T-cell (primary cell): ENCODE measurements at places on chromosomes 2 and 18.

DNA sequence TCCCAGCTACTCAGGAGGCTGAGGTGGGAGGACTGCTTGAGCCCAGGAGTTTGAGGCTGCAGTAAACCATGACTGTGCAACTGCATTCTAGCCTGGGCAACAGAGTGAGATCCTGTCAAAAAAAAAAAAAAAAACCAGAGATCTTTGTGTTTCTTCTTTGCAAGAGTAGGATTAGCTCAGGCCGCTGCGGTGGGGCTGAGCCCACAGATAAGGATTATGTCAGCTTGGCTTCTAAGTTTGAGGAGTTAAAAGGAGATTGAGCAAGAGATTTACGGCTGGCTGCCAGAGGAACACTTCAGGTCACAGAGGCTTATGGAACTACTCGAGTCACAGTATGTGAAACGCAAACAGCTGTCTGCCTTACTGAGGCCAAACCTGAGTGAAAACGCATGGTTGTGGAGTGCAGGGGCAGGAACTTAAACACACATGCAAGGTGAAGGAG lies 146.7 kb upstream of the L3MBTL4 start:
- DNase-seq, result no peak

GRCh38 chr2:43269706-43270105 lies 43.3 kb upstream of the ZFP36L2 start:
- DNase-seq, result no peak

DNA sequence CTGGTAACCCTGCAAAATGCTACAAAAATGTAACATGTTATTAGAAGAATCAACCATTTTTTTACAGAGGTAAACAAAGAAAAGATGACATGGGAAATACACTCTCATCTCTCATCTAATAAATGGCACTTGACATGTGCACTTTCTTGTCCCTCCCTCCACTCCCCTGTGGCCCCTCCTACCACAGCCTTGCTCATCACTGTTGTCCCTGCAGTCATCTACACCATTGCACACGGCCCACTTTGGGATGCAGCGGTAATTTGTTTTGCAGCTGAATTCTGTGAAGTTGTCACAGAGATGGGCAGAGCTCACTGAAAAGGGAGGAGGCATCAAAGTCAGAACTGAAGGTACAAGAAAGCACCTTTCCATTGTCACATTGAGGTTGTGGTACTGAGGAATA lies 103.6 kb downstream of the DHRS9 start:
- no peak for DNase-seq

DNA sequence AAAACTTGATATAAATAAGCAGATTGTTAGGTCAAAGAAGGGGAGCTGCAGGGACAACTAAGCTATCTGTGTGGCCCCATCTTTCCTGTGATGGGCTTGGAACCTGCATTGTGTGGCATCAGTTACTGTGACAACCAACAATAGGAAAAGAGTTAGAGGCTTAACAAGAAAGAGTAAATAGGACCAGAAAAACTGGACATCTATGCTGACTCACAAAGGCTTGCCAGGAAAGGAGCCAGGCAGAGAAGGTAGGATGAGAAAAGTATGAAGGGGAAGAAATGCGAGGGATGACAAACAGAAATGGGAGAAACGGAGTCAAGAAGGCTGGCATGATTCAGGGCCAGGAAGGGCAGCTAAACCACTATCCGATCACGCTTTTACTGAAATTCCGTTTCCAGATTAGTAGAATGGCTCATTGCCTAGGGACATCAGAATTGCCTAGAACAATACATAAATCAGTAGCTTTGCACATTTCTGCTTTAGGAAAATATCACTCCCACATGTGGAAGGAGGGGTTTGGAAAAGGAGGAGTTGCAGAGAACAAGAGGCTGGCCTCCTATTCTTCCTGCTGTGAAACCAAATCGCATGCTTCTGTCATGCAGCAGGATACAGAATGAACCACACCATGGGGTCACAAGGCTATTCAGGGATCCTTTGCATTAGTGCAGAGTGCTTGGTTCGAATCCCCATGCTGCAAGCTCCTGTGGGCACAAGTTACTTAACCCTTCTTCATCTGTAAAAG lies 7.3 kb downstream of the PLA2R1 start:
- no peak for DNase-seq

- DNase-seq, result no peak
Measured at GRCh38 chr2:15747603-15748471, 156.2 kb downstream of the DDX1 start.

GRCh38 chr2:238420878-238421694 lies 5.6 kb upstream of the ASB1 start:
- DNase-seq, result no peak

DNA sequence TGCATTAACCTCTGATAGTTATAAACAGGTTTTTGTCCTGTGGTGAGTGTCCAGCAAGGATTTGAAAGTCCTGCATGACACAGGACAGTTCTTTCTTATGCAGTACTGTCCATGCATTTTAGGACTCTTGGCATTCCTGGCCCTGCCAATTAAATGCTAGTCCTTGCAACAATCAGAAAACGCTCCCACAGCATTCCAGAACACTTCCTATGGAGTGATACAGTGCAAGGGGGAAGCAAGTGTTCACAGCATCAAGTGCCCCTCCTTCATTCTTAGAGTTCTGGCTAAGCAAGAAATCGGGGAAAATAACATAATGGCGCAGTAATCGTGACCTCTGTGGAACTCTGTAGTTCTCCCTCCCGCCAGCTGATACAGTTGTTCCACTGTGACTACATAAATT lies 62.9 kb downstream of the ARHGAP28 start:
- DNase-seq, result no peak

GRCh38 chr2:72130659-72131360 lies 16.9 kb downstream of the CYP26B1 start:
- DNase-seq, result no peak

DNA sequence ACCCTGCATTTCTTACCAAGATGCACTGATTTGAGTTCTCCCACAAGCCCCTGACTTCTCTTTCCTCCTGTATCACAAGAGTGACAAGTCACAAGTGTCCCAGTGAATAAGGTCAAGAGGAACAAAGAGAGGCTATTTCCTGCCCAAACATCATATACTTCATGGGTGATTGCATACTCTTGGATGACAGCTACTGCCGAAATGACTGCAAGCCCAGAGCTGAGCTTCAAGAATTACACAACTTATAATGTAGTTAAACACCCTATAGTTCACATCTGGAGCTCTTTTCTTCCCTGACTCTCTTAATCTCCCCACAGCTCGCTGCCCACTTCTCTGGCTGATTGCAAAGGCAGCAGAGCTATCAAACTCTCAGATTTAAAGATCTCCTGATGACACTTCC lies 289.7 kb upstream of the PARD3B start:
- DNase-seq, result no peak

DNA sequence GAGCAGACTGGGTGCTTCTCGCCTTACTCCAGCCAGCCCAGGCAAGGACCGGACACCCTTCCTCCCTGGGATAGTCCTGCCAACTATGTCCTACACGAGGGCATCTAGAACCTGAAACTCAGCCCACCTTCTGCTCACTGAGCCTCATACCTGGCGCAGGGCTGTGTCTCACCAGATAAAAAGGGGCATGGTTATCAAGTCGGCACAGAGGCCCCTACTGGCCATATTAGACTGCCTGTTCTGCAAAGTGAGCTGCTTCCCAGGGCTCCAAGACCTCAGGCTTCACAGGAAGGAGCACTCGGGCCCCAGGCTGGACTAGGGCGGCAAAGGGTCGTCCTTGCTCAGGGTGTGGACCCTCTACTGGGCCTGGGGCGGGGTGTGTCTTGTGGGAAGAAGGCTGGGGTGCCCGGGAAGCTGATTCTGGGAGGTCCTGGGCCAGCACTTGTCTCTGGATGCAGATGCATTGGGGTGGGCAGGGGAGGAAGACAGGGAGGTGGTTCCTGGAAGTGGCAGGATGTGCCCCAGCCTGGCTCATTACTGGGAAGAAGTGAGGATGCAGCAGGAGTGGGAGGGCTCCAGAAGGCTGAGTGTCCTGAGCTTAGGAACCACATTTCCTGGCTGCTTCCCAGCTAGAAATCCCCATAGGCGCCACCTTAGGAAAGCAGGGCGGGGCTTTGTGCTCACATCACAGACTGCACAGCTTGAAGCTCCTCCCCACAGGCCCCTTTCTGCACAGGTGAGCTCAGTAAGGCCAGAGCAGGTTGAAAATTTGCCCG lies 19.6 kb downstream of the EHD3 start:
- no peak for DNase-seq

- no peak for DNase-seq
Measured at GRCh38 chr2:27042985-27043634, 8.4 kb upstream of the AGBL5 start.

DNA sequence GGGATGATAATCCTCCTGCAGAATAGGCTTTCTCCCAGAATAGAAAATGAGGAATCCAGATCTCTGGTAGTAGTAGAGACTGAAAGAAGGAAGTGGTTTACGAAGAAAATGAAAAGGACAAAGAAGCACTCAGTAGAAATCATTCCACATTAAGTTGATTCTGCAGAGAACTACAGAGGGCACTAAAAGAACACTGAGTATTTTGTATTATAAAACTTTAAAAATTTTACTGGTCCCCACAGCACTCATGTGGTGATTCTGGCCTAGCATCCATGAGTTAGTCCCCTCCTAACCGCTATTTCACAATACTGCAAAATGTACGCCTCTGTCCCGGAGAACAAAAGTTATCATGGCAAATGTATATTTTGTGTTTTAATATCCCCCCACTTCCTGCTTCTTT lies 42.9 kb upstream of the SLC35F5 start:
- DNase-seq, result no peak

DNA sequence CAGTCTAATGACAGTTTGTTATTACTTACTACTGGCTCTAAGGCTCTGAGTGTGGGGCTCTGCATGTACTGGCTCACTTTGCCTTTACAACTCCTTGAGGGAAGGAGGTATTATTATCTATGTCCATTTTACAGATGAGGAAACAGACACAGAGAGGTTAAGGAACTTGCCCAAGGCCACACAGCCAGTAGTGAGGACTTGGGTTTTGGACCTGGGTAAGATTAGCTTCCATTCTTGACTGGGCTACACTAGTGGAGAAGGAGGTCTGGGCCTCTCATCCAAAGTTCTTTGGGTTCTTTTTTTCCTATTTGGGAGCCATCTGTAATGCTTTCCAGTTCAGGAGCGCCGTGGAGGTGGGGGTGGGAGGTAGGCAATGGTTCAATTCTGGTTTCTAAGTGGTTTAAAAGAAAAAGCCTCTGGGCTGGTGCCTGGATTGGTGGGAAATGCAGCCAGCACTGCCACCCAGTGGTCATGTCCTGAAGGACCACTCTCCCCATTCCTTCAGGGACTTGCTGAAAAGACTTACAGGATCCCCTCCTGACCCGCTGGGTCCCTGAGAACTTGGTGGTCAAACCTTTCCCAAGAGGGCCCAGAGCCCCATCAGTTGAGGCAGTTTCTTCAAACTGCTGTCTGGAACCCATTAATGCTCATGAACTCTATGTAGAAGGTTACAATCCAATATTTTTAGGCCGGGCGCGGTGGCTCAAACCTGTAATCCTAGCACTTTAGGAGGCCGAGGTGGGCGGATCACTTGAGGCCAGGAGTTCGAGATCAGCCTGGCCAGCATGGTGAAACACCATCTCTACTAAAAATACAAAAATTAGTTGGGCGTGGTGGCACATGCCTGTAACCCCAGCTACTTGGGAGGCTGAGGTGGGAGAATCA lies 38.6 kb upstream of the NOTO start:
- DNase-seq, result peak; percentile 60

- no peak for DNase-seq
Measured at GRCh38 chr18:78352910-78353309, 626.7 kb upstream of the SALL3 start.

- no peak for DNase-seq
Measured at GRCh38 chr2:126652323-126652891, 3.6 kb upstream of the GYPC start.

- DNase-seq, result no peak
Measured at GRCh38 chr2:43023791-43024514, 202.5 kb downstream of the ZFP36L2 start.

DNA sequence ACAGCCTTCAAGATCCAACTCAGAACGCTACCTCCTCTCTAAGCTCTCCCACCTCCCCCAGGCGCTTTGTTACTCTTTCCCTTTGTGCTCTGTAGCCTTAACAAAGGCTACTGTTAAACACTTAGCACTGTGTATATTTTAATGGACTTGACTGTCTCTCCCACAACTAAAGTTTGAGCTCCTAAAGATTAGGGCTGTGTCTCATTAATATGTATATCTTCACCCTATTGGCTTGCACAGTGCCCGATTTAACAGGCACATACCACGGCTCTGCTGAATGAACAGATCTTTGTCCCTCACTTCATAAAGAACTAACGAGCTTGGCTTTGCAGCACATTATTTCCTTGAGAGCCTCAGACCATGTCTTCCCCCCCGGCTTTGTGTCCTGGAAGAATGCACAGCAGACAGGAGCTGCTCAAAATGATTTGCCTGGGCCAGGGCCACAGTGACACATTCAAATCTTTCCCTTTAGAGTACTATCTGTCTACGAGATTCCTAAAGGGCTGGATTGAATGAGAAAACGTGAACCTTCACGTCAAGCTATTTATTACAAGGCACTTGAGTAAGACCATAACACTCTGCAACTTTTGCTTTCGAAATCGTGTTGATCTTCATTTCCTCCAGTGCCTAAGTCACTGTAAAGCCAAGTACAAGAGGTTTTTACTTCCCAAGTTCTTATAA lies 22.1 kb downstream of the ABHD3 start:
- DNase-seq, result peak; percentile 24

DNA sequence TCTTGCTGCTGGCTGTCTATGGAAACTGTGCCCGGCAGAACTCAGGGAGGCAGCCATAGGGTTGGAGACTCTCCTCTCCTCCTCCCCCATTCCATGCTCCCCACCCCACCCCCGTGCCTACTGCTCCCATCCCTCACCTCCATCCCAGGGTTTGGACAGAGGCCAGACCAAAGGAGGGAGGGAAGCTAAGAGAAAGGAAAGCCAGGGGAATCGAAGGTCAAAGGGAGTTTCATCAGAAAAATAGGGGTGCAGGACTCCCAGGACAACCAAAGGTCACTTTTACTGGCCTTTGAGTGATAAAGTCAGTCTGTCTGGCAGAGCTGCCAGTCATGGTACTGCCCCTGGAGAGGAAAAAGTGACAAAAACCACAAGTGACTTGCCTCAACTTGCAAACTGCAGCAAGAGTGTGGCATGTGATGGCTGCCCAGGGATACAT lies 187.3 kb upstream of the CTAGE1 start:
- no peak for DNase-seq

DNA sequence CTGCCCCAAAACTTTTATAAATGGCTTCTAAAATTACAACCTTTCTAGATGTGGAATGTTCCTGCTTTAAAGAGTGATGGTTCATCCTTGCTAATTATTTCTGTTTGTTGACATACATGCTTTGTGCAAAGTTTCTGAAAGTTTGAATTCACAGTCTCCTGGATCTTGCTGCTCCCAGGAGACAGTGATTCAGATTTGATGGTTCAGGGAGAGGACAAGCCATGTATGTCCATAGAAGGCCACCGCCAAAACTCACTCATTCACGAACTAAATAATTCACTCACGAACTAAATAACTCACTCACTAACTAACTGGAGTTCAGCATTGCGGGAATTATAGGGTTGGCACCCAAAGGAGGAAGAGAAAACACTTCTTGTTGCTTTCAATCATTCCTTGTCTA lies 416.5 kb upstream of the ZEB2 start:
- no peak for DNase-seq

DNA sequence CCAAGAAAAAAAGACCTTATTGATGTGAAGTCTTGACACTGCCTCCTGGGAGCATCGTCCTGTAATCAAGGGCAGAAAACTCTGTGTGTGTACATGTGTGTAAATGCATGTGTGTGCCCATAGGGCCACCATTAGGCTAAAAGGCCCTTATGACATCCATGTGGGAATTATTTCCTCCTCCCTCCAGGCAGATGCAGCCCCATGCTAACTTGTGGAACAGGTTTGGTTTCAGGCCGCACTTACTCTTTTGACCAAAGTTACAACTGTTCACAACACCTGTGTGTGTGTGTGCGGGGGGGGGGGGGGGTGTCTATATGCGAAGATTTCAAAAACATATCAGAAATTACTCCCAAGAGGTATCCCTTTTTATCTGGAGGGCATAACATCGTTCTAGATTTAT lies 87.4 kb upstream of the SLC14A2 start:
- no peak for DNase-seq
